ENCODE measurements at places on chromosomes 11 and 22.

GRCh38 chr11:77126156-77126775, 1.8 kb upstream of the MYO7A start:
- DNase-seq: no peak

DNA sequence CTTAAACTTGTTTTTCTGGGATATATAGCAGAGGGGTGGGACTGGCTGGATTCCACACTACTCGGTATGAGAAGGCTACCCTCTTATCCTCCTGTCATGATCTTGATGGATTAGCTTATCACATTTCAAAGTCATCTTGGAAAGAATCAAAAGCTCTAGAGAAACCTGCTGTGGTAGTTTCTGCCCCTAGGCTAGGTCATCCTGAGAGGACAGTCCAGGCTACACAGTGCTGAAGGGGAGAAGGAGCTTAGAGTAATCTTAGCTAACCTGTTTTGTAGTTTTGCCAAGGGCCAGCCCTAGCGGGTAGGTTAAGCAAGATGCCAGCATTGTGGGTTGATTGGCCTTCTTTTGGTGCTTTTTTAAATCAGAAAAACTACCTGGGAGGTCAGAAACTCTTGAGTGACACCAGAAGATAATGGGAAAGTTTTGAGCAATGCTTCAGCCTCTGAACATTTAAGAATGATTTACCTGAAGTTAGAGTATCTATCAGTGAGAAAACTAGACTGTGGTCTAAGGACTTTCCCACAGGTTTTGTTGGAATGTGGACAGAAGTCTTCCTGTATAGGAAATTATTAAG, 21.3 kb downstream of the PIWIL4 start:
- DNase-seq: no peak

GRCh38 chr22:47778160-47778658, 1015.8 kb downstream of the TBC1D22A start:
- no peak for DNase-seq

GRCh38 chr22:49012712-49013395, 814.8 kb downstream of the BRD1 start:
- DNase-seq: no peak

DNA sequence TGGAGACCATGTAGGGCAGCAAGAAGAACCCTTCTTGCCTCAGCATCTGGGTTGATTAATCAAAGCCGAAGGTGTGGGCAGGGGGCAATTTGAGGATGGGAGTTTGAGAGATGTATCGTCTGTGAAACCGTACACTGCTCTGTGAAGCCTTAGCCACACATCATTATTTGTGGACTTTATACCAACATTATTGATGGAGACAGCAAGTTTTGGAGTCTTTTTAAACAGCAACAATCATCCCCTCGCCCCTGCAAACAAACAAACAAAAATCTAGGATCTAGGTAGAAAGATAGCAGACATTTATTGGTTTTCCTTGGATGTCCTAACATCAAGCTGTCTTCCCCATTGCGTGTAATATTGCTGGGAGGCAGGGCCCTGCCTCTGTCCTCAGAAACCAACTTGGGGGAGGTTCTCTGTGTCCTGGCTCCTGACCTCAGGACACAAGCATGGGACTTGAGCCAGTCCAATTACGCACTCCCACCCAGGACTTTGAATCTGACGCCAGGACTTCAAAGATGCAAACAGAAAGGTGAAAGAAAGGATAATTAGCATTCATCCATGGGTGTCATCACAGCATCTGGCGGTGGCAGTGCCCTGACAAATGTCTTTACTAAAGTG, 61.6 kb upstream of the PLET1 start:
- no peak for DNase-seq

GRCh38 chr11:117627259-117627658, 169.8 kb downstream of the DSCAML1 start:
- no peak for DNase-seq

DNA sequence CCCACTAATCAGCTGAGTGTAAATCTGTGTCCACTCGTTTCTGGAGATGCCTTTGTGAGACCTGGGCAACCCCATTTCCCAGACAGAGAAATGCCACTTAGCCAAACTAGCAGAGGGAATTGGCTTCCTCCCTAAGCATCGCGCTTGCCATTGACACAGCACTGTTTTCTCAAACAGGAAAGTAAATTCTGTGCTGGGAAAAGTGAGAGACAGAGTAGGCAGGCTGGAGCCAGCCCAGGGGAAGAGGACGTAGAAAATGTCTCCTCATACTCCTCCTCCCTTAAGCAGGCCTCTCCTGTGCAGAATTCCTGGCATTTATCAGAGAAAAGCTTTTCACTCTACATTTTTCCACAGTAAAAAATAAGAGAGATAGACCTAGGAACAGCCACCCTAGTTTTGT, 99.1 kb upstream of the AMOTL1 start:
- DNase-seq: no peak

GRCh38 chr11:114042234-114042633, 17.3 kb upstream of the ZBTB16 start:
- no peak for DNase-seq

GRCh38 chr11:129106788-129107187, 85.3 kb downstream of the ARHGAP32 start:
- no peak for DNase-seq

DNA sequence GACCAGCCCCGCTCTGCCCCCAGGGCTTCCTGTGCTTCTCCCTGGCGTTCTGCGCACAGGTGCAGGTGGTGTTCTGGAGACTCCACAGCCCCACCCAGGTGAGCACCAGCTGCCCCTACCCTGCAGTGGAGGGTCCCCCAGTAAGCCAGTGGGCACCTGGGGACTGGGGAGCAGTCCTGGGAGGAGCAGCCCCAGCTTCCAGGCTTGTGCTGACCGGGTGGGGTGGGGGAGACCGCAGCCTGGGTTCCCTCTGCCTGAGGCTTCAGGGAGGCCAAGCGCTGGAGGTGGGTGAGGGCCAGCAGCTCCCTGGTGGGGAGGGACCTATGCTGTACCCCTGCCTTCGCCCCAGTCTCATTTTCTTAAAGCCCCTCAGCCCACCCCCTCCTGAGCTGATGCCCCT, 6.9 kb downstream of the TSPAN32 start:
- no peak for DNase-seq

GRCh38 chr11:61598374-61598773, 17.5 kb upstream of the SYT7 start:
- DNase-seq: no peak

- no peak for DNase-seq
Measured at GRCh38 chr22:33232071-33232470, 173.9 kb upstream of the SYN3 start.

- no peak for DNase-seq
Measured at GRCh38 chr11:83153764-83154163, 3.2 kb upstream of the PCF11 start.

DNA sequence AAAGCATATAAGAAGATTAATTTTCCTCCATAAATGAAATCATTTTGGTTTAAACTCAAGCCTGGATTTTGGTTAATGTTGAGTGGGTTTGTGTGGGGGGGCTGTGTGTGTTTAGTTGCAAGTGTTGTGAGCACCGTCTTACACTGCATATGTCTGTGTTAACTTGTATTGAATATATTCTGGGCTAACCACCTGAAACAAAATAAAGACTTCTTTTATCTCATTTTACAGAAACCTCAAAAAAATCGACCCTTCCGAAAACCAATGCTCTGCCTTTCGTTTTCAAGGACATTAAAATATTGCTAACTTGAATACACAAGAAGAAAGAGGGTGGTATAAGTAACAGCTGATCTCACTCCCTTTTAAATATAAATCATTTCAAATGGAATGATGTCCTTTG, 192.2 kb upstream of the BLID start:
- DNase-seq: no peak

DNA sequence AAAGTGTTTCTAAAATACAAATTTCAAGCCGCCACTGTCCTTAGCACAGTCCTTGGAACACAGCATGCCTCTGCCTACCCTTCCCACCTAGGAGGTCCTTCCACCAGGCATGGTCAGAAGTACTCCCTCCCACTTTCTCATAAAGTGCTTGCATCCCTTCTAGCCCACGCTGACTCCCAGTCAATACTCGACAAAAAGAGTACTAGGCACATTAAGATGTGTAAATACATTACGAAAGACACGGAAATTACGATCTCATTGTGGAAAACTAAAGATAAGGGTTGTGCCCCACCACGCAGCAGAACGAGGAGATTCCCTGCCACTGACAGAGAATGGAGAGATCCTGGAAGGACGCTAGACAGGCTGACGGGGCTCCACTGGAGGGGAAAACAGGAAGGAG, 13.5 kb downstream of the CHKA start:
- no peak for DNase-seq

GRCh38 chr11:128157423-128158298, 429.7 kb downstream of the ETS1 start:
- no peak for DNase-seq

DNA sequence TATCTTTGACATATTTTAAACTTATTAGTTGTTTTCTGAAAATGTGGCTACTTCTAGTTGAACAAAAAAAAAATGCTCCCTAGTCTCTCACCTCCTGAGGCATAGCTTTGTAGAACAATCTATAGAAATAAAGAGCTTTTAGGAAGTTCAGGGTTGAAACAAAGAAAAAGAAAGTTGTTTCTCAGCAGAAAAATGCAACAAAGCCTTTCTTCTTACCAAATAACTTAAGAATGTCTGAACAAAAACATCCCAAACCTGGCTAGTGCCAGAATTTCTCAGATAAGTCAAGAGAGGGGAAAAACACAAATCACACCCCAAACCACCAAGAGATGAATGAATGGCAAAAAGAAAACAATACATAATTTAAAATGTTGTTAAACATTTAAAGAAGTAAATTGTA, 114.1 kb downstream of the MAML2 start:
- DNase-seq: no peak

- DNase-seq: no peak
Measured at GRCh38 chr11:75757651-75758050, 10.9 kb upstream of the DGAT2 start.

- DNase-seq: no peak
Measured at GRCh38 chr11:68031144-68031464, 623 bp downstream of the NDUFS8 start.

DNA sequence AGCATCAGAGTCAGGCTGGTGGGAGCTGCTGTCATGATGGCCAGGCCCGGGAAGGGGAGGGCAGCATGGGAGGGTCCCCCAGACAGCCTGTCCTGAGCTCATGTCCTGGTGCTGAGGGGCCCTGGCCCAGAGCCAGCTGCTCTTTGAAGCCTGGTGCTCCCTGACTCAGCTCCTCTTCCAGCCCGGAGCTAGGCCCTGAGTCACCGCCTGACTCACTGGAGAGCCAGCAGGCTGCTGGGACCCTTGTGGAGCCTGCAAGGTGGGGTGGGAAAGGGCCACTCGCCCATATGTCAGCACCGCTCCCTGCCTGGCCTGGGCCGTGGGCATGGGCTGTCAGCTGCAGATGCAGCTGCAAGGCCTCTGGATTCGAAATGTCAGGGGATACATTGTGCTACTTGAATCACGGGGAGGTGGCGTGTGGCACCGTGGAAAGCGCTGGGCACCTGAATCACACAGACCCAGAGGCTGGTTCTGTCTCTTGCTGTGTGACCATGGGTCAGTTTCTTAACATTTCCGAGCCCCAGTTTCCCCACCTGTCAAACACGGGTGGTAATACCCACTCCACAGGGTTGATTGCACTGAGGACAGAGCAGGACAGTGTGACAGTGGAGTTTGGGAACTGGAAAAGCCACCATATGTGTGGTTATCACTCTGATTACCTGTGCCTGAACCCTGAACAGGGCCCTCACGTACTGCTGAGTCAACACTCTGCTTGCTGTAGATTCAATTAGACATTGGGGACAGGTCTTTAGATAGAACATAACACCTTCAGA, 4.4 kb downstream of the CACNA1I start:
- no peak for DNase-seq

DNA sequence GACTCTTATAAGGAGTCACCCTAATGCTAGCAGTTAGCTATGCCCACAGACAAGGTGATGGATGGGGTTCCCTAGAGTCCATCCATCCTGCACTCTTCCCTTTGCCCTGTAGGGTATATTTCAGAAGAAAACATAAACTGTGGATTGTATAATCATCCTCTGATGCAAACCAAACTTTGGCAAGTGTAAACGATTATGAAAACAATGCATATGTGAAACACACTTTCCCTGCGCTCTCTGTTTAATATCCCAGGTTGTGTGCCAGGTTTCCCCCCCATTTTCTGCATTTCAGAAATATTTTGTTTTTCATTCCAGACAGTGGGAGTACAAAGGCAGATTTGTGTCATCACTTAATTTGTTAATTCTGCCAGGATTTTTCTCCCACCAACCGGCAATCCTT, 110.0 kb downstream of the LDLRAD3 start:
- no peak for DNase-seq

- no peak for DNase-seq
Measured at GRCh38 chr22:36144886-36145541, 15.5 kb downstream of the APOL3 start.

- DNase-seq: no peak
Measured at GRCh38 chr11:33013755-33014154, 1.9 kb upstream of the DEPDC7 start.

- DNase-seq: no peak
Measured at GRCh38 chr11:37666960-37667359, 1068.9 kb upstream of the RAG2 start.

- DNase-seq: no peak
Measured at GRCh38 chr11:86069408-86070101, 671 bp upstream of the PICALM start.

- DNase-seq: no peak
Measured at GRCh38 chr22:22884888-22885840, 2.5 kb upstream of the IGLL5 start.

- no peak for DNase-seq
Measured at GRCh38 chr22:32328306-32329201, 29.1 kb upstream of the RFPL3 start.

DNA sequence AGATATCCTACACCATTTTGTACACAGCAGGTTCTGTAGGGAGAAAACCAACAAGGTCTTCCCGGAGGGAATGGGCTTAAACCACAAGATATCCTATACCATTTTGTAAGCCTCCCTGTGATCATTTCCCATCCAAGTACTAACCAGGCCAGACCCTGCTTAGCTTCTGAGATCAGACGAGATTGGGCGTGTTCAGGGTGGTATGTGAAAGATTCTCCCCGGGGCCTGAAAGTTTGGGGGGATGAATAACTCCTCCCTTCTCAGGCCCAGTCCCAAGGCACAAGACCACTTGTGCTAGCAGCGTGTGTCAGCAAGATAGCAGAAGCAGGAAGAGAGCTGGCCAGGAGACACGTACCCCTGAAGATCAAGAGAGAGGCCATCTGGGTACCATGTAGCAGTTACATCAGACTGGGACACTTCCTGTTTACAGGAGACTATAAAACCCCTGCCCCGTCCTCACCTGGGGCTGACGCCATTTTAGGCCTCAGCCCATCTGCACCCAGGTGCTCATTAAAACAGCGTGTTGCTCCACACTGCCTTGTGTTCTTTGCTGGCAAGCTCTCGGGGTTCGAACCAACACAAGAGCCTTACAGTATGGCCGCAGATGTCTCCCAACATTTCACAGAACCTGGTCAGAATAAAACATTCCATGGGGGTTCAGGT, 17.3 kb downstream of the MIF start:
- DNase-seq: no peak

DNA sequence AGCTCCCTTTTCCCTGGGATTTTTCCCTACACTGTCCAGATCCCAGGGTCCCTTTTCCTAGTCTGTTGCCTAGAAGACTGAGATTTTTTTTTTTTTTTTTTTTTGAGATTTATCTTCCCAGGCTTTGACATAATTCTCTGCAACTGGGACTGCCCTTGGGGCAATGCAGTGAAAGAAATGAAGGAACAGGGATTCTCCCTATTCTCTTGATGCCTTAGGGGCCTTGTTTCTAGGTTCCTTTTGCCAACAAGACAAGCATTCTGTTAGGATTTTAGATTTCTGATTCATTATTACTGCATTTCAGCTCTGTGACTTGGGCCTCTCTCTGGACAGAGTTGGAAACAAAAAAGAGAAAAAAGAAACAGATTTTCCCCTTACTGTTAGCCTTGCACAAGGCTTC, 47.3 kb downstream of the QSER1 start:
- no peak for DNase-seq
